ENCODE measurements at places on chromosomes 6 and 20. TPM values are rescaled to one million over a fixed set of nuclear protein-coding genes. Genes with fewer than 3 reads are reported as not detected.
A peak's percentile ranks its signal among the peaks of the same experiment; 100 is the strongest.

DNA sequence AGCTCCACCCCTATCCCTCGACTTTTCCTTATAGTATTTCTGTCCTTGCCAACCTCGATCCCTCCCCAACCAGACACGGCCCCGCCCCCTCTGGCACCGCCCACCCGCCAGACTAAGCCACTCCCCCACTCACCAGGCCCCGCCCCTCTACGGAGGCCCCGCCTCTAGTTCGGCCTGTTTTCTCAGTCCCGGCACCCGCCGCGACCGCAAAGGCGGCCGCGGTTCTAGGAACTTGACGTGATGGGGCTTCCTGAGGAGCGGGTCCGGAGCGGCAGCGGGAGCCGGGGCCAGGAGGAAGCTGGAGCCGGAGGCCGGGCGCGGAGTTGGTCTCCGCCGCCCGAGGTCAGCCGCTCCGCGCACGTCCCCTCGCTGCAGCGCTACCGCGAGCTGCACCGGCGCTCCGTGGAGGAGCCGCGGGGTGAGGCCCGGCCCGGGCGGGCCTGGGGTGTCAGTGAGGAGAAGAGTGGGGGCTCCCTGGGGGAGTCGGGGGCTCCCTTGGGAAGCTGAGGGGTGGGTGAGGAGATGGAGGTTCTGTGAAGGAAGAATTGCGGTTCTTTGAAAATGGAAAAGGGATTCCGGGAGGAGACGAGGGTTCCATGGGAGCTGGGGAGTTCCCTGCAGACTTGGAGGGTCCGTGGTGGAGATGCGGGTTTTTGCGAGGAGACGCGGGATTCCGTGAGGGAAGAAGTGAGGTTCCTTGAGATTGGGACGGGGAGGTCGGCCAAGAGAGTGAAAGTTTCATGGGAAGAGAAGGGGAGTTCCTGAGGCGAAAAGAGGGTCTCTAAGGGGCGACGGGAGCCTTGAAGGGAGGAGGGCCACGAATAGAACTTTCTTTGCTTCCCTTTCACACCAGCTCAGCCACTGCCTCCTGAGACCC is at the start of gene ACSS2:
ACSS2 (plus strand) TSS at position 207 of the 877 bp plus-strand sequence; CDS start at position 241, 34 bp downstream.
- DNase-seq, result no peak

DNA sequence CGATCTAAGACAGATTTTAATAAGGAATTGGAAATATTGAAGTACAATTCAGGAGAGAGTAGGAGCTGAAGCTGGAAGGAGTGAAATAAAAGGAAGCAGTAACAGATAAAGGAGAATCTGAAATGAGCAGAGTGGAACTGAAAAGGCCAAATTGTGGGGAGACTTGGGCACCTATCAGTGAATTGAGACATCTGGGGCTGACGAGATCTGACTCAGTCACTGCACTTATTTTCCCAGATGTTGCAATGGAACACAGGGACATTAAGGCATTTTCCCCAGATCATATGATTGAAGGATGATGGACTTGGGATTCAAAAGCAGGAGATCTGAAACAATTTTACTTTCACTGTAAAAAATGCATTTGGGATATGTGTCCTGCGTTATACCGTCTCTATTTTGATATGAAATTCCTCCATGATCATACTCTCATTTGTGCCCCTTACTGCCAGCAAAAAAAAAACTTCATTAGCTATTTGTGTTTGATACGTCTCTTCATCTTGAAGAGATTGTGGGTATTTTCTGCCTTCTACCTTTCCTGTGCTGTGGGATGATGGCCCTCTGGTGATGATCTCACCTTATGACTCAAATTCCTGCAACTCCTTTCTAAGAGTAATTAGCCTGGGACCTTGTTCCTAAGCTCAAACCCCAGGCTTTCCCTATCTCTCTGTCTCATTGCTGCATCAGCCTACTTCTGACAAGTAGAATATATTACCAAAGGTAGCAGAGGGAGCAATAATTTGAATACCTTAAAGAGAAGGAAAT is 278.5 kb upstream of the MAN1A1 start:
- no peak for DNase-seq

GRCh38 chr6:69792292-69792691 is 4.5 kb downstream of the LMBRD1 start:
- no peak for DNase-seq

Gene SLC4A11
- total RNA-seq, result 1.9 TPM

GRCh38 chr6:26216886-26217713 is 129.9 kb downstream of the HFE start:
- peak; percentile 88 for DNase-seq

GRCh38 chr6:148969603-148970061 is 222.8 kb downstream of the UST start:
- no peak for DNase-seq

DNA sequence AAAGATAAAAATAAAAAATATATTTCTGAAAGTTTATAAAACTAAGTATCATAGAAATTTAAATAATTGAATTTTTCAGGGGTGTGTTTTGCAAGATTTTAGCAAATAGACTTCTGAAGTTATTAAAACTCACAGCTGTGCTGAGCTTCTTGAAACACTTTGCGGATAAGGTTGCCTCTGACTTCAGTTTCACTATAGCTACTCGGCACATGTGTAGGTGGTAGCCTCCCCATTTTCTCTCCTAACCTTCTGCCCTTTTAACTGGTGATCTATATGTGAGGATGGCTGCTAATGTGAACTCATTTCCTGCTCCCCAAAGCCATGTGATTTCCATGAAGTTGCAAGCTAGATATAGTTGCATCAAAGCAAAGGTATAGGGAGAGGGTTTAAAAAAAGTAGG is 129.3 kb upstream of the STMND1 start:
- no peak for DNase-seq

Gene BHLHE23
- not detected for total RNA-seq

DNA sequence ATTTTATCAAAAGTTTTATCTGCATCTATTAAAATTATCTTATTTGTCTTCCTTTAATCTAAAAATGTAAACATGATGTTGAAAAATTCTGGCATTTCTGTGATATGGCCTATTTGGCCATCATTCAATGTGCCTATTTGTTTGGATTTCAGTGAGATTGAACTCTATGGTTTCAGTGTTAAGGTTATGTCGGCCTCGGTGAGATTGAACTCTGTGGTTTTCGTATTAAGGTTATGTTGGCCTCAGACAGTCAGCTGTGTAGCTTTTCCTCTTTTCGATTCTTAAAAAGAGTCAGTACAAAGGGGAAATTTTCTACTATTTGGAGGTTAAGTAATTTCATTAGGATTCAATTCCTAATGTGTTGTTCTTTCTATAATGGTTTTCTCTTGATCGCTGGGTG is 320.6 kb downstream of the PACRG start:
- DNase-seq, result no peak

DNA sequence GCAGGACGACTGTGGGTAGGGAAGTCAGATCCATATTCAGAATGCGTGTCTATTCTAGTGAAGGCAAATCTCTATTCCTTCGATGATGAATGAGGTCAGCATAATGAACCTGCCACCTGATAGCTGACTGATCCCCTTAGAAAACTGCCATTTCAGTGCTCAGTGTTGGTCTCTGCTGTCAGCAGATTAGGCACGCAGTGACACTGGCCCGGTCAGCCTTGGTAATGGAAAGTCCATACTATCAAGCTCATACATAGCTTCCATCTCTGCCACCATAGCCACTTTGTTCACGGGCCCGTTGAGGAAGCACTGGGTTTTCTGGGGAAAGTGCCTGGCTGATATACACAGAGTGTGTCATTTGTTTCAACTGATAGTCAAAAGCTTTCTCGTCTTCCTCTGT is 54.0 kb downstream of the C6orf52 start:
- no peak for DNase-seq

DNA sequence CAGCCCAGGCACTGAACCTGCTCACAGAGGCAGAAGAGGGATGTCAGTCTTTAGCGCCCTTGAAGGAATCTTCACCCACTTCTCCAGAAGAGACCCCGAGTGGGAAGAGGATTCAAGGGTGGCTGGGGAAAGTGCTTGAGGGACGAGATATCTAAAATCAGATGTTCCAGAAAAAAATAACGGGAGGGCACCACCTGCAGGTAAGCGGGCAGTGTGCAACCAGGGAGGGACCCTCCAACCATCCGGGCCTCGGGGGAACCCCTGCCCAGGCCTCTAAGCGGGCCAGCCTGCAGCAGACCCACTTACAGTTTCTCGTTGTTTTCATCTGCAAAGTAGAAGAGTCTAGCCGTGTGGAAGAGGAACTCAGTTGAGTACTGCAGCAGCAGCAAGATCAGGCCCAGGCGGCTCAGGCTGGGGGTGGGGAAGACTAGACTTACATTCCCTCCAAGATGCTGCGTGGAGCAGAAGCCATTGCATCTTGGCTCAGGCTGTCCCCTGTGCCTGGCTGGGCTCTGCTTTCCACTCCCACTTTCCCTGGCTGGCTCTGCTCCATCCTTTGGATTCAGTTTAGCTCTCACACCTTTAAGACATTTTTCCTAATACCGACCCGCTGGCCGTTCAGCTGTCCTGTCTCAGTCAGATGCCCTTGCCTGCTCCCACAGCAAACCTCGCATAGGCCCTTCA is 71.0 kb downstream of the TRAM2 start:
- no peak for DNase-seq

Gene RIPOR2
- total RNA-seq, result 88.4 TPM

GRCh38 chr6:692356-692851 is 535 bp downstream of the EXOC2 start:
- DNase-seq, result peak; percentile 81

GRCh38 chr6:9398767-9399373 is 963.5 kb upstream of the SLC35B3 start:
- no peak for DNase-seq

Gene SIRPB1
- 2.7 TPM for total RNA-seq
